Fibroblast of mammary gland (primary cell): ENCODE measurements at places on chromosomes 4 and X.

- no peak for DNase-seq
Observed at GRCh38 chr4:159258889-159259560, 156.1 kb downstream of the RAPGEF2 start.

GRCh38 chr4:168486912-168487281 lies 6.6 kb upstream of the DDX60L start:
- peak; percentile 78 for DNase-seq

DNA sequence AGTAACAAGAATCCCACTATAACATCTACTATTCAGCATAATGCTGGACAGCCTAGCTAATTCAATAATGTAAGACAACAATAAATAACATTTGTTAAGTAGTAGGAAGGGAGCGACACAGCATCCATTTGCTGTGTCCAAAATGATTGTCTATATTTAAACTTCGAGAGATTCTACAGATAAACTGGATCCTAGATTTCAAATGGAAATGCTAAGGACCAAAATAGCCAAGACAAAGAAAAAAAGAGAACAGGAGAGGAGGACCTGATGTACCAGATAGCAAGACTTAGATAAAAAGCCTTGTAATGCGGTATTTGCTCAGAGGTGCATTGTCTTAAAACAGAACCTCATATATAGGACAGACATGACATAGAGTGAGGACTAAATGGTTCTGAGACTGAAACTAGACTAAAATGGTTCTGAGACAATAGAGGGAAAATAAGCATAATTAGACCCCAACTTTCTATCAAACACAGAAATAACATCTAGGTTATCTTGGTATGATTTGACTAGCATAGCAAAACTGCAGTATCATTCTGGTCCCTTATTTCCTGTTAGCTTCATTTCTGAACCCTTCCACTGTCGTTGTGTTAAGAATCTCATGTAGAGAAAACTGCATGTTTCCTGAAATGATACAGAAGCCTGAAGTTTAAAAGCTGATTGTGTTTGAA lies 3.8 kb downstream of the HPGDS start:
- DNase-seq, result no peak

- peak; percentile 49 for DNase-seq
Observed at GRCh38 chrX:1481636-1482529, 29.2 kb upstream of the ASMTL start.

GRCh38 chr4:143921181-143921580 lies 15.8 kb upstream of the GYPE start:
- DNase-seq, result no peak

- no peak for DNase-seq
Observed at GRCh38 chr4:16122784-16123183, 39.0 kb upstream of the PROM1 start.

- DNase-seq, result peak; percentile 77
Observed at GRCh38 chrX:131812847-131813825, 210.0 kb upstream of the STK26 start.

- DNase-seq, result no peak
Observed at GRCh38 chr4:84046551-84046950, 452.5 kb downstream of the NKX6-1 start.

GRCh38 chrX:19629541-19629940 lies 114.2 kb upstream of the MAP3K15 start:
- no peak for DNase-seq

DNA sequence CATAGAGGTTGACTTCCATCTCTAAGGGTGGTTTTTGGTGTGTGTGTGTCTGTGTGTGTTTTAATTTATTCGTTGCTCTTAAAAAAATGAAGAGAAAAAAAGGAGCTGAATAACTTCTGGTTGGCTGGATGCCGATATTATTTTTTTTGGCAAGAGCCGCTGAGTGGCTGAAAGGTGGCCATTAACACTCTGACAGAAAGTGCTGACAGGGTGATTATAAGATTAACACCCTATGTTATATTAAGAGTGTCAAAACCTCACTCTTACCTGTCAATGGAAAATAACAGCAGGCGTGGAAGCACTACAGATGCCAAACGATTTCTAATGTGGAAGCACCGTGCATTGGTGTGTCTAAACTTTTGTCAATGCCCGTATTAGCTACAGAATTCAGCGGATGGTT lies 622.5 kb downstream of the ANKRD50 start:
- DNase-seq, result no peak

DNA sequence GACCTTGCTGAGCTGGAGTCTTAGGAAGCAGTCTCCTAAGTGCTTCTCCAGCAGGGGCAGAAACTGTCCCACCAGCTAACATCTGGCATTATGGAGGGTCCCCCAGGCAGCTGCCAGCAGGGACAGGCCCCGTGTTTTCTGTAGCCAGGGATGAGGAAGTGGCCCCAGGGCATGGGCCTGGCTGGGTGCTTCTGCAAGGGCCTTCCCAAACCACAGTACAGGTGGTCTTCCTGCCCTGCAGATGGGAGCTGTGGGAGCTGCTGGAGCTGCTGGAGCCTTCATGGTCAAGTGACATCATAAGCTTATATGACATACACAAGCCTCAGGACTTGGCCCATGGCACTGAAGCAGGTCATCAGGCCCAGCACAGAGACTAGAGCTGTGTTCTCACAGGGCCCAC lies 5.0 kb upstream of the MSANTD1 start:
- no peak for DNase-seq

- DNase-seq, result no peak
Observed at GRCh38 chr4:140807491-140808252, 51.5 kb upstream of the TBC1D9 start.

- DNase-seq, result no peak
Observed at GRCh38 chr4:128630871-128631270, 178.6 kb upstream of the JADE1 start.

DNA sequence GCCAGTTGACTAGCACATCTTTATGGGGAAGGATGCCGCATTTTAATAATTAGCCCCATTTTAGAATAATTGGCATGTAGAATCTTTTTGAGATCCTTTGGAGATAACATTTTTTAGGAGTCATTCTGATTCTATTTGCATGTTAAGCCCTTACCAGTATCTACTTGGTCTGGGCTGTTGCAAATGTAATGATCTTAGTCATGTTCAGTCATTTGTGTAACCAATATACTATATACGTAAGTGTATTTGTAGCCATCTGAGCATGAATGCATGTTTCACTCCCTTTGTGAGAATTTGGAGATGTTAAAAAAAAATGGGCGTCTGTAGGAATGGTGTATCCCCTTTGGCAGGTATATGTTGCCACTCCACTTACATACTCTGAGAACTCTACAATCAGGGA lies 119.1 kb downstream of the TEX13A start:
- DNase-seq, result no peak

DNA sequence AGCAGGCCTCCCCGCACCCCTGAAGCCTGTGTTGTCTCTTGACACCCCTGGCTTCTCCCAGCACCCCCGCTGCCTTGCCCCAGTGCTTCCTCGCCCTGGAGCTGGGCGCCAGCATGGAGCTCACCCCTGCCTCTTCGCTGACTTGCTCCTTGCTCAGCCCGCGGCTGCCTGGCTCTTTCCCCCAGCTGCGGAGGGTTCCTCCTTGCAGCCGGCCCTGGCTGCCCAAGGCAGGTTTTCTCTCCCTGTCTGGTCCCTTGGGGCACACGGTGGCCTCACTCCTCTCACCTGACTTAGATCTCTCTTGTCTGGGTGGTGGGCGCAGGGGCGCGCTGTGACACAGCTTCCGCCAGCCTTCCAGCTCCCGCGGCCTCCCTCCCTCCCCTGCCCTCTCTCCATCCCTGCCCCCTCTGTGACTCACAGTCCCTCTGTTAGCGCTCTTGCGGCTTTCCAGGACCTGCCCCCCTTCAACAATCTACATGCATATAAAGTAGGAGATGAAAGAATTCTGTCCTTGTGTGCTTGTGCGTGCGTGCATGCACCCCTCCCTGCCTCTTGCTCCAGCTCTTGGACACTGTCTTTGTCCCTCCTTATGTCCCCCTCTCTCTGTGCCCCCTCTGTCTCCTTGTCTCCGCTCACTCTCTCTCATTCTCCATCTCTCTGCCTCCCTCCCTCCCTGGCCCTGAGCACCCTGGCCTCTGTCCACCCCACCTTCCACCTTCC lies 2.2 kb downstream of the PLXNB3 start:
- DNase-seq, result peak; percentile 66

DNA sequence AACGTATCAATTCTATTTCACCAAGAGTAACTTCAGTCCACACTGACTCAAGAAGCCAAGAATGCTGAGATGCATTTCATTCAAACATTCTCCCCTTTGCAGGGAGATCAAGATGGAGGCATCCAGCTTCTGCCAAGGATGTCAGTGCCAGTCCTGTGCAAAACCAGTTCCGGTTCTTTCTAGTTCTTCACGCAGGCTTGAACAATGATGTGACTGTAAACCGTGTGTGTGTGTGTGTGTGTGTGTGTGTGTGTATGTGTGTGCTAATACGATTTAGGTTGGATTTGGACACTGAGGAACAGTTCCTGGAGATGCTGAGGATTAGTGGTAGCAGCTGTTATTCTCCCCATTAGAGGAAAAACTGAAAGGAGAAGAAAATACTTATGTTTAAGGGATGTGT lies at the start of gene REELD1:
Gene REELD1, plus strand, starts transcription at position 301 of the 400 bp plus-strand sequence. CDS start 2,415 bp downstream, outside the sequence.
- no peak for DNase-seq

DNA sequence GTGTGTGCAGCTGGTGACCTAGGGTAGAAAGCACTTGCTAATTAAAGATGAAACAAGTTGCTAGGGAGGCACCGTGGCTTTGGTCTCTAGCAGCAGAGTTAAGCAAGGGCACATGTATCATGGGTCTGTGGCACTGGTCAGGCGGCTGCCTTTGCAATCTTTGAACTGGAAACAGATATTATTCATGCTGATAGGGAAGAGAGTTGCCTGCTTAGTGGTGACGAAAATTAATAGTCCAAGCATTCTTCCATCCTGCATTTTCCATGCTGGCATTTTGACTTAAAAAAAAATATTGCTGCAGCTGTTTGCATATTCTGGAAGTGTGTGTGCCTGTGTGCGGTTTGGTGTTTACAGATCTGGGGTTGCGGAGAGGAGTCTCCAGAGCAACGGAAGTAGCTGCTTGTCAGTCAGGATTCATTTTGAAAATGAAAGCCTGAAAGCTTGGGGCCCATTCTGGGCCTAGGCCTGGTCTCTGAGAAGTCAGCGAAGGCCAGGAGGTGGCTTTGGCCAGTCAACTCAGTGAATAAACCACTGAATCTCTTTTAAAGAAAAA lies 2.3 kb upstream of the SOWAHD start:
- no peak for DNase-seq

- no peak for DNase-seq
Observed at GRCh38 chr4:15201782-15202181, 199.5 kb downstream of the CPEB2 start.

DNA sequence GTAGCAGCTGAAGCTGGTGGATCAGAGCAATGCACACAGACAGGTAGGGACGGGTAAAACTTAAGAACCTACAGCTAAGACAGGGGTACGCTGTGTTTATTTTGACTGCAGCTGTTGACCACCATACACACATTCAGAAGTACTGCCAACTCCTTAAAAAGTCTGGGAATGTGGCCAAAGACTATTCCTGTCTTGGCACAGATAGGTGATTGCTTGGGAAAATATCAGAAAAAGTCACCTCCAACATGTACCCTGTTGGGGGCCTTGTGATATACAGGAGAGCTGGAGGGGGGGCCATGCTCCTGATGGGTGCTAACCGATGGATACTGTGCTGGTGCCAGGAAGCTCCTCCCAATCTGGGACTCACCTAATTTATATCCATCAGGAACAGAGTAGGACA lies 121.2 kb downstream of the VCX2 start:
- DNase-seq, result no peak

DNA sequence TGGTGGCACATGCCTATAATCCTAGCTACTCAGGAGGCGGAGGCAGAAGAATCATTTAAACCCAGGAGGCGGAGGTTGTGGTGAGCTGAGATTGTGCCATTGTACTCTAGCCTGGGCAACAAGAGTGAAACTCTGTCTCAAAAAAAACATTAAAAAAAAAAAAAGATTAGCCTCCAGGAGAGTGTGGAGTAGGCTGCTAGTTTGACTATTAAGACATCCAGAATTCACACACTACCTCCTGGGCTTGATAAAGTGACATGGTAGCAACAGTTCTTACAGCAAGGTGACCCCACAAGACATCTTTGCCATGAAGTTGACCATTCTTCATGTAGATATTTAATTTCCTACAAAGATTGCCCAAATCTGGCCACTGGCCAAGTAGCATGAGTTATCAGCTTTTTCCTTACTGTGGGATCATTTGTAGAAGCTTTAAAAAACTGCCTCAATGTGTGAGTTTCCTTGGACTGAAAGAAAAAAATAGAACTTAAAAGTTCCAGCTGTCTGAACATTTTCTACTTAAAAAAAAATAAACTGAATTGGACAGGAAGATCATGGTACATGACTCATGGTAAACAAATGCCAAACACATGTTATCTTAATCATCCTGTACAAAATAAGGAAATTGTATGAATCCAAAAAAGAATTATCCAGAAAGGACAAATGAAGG lies 35.3 kb upstream of the SPRY1 start:
- peak; percentile 94 for DNase-seq

DNA sequence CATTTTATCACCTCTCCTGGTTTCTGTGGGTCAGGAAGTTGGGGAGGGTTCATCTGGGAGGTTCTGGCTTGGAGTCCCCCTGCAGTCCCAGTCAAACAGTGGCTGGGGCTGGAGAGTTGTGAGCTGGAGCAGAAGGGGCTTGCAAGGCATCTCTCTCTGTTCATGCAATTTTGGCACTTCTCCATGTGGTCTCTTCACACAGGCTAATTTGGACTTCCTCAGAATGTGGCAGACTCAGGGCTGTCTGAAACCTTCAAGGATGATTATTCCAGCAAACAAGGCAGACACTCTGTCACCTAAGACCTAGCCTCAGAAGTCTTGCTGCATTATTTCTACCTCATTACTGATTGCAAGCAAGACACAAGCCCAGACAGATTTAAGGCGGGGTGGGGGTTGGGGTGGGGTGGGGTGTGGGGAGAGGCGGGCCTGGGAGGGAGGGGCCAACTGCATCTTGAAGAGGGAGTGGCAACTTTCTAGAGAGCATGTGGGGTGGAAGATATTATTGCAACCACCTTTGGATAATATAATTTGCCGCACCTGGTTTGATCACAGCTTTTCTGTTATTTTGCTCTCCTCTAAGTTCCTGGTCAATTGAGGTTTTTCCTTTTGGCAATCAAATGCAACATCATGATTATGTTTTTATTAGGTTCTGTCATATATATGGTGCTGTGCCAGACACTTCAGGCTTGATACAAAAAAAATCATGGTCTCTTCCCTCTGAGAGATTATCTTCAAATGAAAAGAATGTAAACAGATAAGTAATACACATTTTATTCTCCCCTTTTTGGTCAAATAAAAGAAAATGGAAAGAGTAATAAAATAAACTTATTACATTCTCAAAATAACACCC lies 799.5 kb downstream of the RPA4 start:
- no peak for DNase-seq
